Activated T-helper 1 cell treated with anti-CD3 and anti-CD28 coated beads, Interleukin-2, amount 50 U/mL, for 16 hours (primary cell): ENCODE measurements at places on chromosomes 12 and 14.
A peak's percentile ranks its signal among the peaks of the same experiment; 100 is the strongest.

GRCh38 chr14:72583316-72584272 lies 310.3 kb downstream of the DPF3 start:
- DNase-seq: no peak

- no peak for DNase-seq
These were observed 110.7 kb downstream of the RFLNA start for GRCh38 chr12:124405592-124405991.

DNA sequence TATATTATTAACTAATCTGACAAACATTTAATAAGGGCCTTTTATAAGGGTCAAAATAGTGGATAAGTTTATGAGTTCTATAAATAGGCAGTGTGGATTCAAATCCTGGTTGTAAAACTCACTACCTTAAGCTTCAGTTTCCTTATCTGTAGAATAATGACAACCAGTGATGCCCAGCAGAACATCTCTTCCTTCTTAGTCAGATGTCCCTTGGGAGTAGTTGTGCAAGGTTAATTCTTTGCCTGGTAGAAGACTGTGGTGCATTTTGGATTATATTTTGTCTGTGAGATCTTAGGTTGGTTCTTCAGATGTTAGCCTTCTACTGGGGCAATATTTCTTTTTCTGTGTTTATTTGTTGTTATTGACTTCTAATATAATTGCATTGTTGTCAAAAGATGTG lies 59.5 kb downstream of the ARID2 start:
- DNase-seq: no peak

GRCh38 chr12:113128802-113129663 lies 6.5 kb downstream of the RASAL1 start:
- DNase-seq: no peak

DNA sequence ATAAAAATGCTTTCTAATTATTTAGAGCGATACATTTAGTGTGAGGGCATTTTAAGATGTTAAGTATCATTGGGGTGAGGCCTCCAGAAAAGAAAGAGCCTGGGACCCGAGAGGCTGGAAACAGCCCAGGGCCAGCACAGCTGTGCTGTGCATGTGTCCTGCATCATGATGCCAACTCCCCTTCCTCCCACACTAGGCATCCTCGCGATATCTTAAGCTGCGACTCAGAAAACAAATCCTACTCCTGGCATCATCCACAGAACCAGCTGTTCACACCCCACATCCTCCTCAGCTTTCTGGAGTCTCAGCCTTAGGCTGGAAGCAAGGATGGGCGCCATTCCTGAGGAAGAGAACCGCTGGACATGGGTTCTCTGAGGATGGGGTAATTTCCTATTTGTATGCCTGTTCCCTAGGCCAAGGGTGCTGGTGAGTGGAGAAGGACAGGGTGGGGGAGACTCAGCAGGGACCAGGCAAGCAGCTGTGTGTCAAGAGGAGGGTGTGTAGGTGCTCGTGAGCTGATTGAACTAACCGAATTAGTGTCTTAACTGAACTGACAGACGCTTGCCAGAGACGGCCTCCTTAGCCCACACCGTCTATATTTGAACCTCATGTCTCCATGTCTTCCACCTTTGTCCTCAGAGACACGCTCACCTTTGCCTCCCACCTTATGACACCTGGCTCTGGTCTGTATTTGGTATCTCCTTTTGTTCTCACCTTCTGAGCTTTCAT lies 15.6 kb upstream of the MCRS1 start:
- no peak for DNase-seq

DNA sequence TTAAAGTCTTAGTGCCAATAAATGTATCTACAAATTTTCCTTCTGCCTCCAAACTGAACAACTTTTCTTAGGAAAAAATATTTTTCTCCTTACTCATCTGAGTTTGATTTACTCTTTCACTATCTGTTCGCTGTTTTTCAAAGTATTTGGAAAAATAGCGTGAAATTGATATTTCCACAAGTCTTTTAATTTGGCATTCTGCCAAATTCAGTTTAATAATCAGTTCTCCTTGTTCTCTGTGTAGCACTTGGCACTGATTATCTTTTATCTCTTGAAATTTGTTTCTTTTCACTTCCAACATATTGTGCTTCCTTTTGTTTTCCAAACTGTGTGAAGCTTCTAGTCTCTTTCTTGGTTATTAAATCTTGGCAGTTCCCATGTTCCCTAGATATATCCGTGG lies 559.8 kb downstream of the RPL10L start:
- DNase-seq: no peak

DNA sequence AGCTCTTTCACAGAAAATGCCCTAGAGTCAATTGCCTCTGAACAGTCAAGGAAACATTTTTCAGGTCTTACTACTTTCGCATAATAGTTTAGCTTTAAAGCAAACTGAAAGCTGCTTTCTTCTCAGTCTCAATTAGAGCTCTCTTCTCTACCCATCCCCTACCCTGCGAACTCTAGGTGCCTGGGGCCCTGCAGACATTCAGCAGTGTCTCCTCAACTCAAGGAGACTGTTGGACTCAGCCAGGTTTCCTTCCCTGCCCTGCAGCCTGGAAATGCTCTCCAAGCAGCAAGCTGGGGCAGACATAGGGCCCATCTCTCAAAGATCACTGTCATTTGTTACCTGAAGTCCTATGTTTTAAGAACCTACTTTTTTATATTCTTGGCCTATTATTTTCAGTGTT lies 312.5 kb upstream of the PRICKLE1 start:
- DNase-seq: no peak

DNA sequence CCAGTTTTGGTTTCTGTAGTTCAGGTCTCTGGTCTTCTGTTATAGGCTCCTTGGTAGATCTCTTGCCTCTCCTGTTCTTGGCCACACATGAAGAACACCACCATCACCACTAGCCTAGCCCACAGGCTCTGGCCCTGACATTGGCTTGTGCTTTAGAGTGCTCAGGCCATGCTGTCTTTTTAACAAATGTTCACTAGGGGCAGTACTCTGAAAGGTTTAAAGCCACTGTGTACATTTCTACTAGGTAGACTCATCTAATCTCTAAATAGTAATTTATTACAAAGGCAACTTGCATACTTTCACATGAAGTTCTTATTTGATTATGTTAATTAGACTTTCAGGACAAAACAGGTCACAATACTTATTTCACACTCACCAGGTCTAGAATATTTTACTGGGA lies 38.3 kb downstream of the PDE6H start:
- DNase-seq: no peak

DNA sequence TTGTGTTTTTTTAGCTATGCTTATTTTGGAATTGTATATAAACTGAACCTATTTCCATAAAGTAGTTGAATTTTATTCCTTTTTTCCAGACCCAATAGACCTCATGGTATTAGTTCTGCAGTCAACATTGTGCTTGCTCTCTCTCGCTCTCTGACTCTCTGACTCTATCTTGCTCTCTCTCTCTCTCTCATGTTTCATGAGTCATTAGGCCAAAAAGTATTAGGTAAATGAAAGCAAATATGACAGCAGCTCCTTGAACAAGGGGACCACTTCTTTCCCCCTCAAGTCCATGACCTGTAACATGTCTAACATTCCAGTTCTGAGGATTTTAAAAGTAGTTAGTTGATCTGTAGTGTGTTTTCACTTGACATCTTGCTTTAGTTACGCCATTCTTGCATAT lies 14.0 kb upstream of the C12orf71 start:
- DNase-seq: no peak

GRCh38 chr12:99476956-99477355 lies 170.6 kb upstream of the GARIN6 start:
- DNase-seq: no peak

DNA sequence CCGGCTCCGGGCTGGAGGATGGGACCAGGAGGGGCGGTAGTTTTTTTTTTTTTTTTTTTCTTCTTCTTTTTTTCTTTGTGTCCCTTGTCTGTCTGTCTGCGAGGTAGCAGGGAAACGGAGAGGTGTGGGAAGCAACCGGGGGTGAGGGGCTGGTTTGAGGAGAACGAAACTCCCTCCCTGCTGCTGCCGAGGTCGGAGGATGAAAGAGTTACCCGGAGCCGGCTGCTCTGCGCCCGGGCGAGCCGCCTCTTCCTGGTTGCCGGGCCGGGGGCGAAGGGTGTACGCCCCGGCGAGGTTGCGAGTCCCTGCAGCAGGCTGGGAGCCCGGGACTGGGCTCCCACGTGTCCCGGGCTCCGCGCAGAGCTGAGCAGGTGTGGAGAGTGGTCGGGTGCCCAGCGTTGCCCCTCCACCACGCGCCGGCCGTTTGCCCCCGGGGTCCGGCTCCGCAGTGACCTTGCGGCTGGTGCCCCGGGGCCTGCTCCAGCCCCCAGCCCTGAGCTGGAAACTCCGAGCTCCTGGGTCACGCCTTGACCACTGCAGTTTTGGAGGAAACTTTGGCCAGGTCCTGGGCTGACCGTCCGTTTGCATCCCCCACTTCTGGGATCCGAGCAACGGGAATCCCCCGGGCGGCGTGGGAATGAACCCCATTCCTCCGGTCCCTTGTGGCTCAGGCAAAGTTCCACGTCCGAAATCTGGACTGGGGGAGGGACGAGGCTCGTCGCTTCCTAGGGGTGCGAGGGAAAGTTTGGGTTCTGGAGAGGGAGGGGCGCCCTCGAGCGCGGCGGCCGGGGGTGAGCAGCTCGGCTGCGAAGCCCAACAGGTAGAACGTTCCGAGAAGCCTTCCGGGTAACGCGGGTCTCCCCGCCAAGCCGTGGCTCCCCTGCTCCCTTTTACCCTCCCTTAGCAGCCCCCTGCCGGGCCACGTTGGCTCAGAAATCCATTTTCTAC lies 1.3 kb downstream of the CHST11 start:
- peak; percentile 35 for DNase-seq

DNA sequence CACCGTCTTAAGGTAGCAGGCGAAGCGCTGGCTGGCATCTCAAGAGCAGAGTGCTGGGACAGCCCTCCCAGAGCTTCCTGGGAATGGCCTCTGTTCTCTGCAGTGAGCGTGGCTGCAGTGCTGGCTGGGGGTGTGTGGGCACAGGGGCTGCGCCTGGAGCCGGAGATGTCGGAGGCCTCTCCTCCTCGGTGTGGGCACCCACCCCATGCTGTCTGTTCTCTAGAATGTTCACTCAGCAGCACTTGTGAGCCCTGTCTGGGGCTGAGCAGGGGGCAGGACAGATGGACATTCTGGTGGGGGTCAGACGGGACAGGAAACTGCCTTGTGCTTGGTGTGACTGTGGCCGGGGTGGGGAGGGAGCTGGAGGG lies 15.9 kb downstream of the FBRSL1 start:
- no peak for DNase-seq

- no peak for DNase-seq
These were observed 32.1 kb downstream of the CRACR2A start for GRCh38 chr12:3720772-3721171.

- DNase-seq: no peak
These were observed 34.3 kb upstream of the TTC7B start for GRCh38 chr14:90850487-90850886.

DNA sequence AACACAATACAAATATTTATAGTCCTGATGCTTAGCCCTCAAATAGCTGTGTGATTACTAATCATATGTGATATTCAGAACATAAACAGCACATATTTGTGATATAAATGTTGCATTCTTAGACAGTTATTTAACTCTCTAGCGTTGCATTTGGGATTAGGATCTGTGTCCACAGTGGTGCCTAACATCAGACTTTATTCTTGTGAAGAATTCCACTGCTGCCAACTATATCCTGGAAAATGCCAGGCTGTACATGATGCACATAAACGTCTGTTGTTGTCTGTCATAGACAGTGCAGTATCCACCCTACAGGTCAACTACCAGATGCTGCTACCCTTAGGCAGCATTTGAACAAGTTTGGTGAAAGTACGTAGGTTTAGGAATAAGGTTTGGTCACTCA lies 39.0 kb downstream of the SLC38A4 start:
- DNase-seq: no peak

DNA sequence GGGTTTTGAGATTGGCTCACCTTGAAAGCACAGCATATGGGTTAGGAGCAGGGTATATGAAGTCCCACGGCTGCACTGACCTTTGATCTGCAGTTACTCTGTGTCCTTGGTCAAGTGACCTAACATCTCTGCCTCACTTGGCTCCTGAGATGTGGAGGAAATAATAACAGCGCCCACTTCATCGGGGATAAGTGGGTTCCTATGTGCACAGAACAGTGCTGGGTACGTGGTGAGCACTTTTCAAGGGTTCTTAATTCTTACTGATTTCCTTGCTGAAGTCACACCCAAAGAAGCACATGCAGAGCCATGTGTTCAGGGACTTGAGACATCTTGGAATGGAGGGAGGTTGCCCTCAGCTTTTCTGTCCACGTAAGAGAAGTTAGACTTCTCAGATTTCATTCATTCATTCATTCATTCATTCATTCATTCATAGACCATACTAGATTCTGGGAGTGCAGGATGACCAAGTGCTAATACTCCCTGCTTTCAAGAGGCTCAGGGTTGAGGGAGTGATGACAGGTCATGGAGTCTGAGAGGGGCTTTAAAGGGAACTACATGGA lies 39.4 kb downstream of the ADGRD1 start:
- DNase-seq: no peak

DNA sequence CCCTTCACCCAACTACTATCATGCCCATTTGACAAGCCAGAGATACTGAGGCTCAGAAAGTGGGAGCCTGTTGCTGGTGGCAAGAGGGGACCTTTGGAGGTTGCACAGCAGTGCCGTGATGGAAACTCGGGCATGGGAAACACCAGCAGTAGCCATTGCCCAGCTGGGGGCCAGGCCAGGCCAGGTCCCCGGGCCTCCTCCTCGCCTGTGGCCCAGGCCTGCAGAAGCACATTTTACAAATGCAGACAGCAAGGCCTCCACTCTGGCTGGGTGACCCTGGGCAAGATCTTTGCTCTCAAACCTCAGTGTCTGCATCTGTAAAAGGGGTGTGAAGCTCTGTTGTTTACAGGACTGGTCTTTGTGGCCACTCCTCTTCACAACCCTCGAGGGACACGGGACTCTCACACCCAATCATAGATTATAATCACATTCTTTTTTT lies 4.5 kb upstream of the SH2B3 start:
- DNase-seq: no peak

DNA sequence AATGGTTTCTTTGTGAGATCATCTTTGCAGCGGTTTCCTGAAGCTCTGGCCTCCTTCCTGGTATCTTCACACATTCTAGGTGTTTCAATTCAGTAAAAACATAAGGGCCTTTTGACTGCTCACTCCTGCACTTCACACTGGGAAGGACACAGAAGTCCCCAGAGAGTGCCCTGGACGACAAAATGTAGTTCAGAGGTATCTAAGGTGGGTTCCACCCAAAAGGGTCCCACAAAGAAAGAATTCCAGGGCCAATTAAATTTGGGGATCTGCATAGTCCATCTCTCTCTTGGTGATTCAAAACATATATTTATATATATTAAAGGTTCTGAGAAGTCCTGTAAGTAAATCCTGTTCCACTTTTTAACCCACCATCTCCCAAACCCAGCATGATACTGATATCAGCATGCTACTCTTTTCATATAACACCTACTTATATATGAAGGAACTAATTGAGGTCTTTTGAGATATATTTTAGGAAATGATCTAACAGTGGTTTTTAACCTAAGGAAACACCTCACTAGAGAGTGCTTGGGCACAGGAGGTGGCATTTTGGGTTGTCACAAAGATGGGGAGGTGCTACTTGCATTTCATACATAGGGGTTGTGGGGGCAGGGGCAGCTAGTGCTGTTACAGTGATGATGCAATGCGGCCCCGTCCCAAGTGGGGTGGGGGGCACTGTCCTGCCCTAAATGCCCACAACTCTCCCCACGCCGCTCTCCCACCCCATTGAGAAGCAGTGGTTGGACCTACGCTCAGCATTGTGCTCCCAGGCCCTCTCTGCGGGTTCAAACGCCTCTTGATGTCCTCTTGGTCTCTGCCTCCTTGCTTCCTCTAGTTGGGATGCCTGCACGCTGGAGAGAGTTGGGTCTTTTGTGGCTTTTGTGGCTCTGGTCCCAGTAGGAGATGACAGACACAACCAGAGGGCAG lies 109.4 kb downstream of the ARF6 start:
- DNase-seq: peak; percentile 17

- no peak for DNase-seq
These were observed 14.5 kb downstream of the CBX5 start for GRCh38 chr12:54265364-54265812.

- no peak for DNase-seq
These were observed 40.6 kb downstream of the MOK start for GRCh38 chr14:102264355-102264754.
